ENCODE measurements at places on chromosomes 7 and 10. TPM values are rescaled to one million over a fixed set of nuclear protein-coding genes. Genes with fewer than 3 reads are reported as not detected.

DNA sequence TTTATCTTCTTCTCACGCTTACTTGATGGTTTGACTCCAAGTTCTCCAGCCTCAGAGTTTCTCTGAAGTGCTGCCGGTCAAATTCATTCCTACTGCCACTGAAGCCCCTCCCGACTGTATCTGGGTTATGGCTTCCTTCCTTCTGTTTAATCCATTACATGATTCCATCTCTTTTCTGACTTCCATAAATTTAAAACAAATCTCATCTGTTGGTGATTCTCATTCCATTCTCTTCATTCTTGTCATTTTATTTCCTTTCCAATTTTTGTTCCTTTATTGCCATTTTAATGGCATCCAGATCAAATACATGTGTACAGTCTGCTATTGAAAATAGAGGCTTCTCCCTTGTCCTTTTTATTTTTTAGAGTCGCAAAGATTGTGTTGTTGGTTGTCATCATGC, 25.4 kb upstream of the HIBADH start:
- no peak for DNase-seq

GRCh38 chr10:90784771-90785170, 73.1 kb downstream of the HTR7 start:
- no peak for DNase-seq

HECW1 gene
- total RNA-seq = 5.0 TPM

LRRN3 gene
- 1.0 TPM for total RNA-seq
